ENCODE measurements at places on chromosomes 16 and 17. TPM values are rescaled to one million over a fixed set of nuclear protein-coding genes. Genes with fewer than 3 reads are reported as not detected.

GRCh38 chr16:50263940-50264929, 2.1 kb upstream of the ADCY7 start:
- DNase-seq, result no peak

The CLEC3A gene
- total RNA-seq, result not detected

DNA sequence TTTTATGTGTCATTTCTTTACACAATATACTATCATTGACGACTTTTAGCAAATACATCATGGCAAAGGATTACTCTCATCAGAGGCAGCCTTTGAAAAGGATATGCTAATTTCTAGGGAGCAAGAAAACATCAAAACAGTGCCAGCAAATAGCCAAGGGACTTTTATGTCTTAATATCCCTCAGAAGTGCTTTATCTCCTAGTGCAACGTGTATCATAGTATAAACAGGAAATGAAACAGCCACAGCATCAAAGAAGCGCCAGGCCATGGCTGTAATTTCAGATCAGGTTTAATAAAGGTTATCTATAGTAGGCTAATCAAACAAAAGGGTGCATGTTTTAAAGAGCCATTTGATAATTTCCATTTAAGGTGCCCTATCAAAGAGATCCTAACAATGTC, 159.9 kb downstream of the AXIN2 start:
- DNase-seq, result no peak

- no peak for DNase-seq
Measured at GRCh38 chr16:22962905-22963304, 148.9 kb downstream of the HS3ST2 start.

GRCh38 chr17:74123866-74124444, 79.5 kb upstream of the RPL38 start:
- no peak for DNase-seq

DNA sequence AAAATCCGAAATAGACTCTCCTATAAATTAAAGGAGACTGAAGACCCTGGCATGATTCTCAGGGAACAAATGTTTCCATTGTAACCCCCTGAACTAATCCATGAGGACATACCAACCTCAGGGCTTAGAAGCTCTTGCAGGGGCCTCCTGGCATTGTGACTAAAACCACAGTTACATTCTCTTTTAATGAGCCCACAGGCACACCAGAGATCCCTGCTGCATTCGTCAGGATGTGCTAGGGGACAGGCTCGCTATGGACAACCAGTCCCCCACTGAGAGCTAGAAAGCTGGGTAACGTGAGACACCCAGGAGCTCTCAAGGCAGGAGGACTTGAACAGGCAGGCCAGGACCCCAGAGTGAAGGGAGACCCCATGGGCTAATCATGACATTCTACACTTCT, 140.6 kb upstream of the TNRC6C start:
- DNase-seq, result no peak

DNA sequence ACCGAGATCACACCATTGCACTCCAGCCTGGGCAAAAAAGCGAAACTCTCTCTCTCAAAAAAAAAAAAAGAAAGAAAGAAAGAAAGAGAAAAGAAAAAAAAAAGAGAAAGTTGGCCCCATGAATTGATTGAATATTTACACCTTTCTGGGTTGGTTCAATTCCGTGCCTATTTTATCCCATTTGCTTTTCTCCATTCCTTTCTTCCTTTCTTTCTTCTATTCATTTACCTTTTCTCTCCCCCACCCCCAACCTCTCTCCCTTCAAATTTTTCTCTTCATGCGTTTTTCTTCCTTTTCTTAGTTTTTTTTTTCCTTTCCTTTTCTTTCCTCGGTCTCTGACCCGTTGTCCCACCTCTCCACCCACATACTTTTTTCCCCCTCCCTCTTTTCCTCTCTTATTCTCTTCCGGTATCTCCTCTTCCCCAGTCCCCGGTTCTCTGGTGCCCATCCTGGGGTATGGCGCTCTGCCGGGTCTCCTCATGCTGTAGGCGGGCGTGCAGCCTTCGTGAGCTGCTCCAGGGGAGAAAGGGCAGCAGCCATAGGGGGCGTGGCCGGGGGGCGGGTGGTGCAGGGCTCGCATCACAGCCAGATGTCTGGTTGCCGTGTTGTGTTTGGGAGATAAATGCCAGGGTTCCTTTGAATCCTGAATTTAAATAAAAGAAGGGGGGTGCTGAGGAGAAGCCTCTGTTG, 5.3 kb upstream of the COL1A1 start:
- DNase-seq, result peak; percentile 85
